ENCODE measurements at places on chromosomes 16 and 17.
A peak's percentile ranks its signal among the peaks of the same experiment; 100 is the strongest.

DNA sequence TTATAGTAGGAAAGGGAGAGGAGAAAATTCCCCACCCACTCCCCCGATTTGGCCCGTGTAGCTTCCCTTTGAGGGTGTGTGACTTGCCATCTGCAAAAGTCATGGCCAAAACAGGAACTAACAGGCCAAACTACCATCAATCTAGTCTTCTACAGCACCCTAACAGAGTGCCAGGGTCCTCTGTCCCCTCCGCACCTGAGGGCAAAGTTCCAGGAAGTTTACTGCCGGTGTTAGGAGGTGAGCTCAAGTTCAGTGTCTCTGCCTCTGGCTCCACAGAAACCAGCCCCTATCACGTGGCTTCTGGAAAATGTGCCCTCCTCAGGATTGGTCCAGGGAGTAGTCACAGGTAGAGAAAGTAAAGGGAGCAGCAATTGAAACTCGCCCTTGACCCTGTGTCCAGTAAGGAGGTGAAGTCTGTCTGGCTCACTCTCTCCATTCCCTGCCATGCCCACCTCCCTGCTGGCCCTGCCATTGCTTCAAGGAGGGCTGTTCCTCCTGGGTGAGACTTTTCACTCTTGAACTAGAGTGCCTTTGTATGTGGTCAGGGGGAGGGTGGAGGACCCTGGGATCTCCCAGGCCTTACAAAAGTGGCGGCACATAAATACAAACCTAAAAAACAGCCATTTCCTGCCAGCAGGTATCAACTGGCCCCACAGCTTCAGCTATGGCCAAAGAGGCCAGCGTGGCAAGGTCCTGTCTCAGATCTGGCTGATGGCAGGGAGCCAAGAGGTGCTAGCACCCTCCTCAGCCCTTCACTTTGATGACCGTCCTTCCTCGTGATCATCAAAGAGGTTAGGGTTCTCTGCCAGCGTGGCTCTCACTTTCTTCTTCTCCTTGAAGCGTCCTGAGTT is 5.3 kb downstream of the PRR15L start:
- no peak for DNase-seq

GRCh38 chr17:70307430-70308225 is 138.3 kb downstream of the KCNJ2 start:
- no peak for DNase-seq

DNA sequence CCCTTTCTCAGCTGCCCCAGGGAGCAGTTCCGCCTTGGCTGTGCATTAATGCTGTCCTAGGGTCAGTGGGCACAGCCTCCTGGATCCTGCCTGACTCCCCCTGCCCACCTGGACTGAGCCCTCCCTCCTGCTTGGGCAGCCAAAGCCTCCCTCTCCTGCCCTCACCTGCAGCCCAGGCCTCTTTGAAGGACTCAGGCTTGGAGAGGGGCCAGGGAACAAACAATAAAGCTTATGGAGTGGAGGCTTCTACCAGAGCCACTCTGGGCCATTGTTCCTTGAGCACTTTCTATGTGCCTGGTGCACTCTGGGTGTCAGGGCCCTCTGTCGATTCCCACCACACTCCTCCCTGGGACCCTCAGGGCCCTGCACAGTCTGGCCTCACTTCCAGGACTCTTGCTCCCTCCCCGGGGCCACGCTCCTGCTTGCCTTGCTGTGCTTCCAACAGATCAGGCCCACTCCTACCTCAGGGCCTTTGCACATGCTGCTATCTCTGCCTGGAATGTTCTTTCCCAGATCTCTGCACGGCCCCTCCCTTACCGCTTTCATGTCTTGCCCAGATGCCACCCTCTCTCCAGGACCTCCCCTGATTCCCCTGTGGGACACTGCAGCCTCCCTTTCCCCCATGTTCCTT is 5.0 kb downstream of the KCNJ12 start:
- DNase-seq, result no peak

DNA sequence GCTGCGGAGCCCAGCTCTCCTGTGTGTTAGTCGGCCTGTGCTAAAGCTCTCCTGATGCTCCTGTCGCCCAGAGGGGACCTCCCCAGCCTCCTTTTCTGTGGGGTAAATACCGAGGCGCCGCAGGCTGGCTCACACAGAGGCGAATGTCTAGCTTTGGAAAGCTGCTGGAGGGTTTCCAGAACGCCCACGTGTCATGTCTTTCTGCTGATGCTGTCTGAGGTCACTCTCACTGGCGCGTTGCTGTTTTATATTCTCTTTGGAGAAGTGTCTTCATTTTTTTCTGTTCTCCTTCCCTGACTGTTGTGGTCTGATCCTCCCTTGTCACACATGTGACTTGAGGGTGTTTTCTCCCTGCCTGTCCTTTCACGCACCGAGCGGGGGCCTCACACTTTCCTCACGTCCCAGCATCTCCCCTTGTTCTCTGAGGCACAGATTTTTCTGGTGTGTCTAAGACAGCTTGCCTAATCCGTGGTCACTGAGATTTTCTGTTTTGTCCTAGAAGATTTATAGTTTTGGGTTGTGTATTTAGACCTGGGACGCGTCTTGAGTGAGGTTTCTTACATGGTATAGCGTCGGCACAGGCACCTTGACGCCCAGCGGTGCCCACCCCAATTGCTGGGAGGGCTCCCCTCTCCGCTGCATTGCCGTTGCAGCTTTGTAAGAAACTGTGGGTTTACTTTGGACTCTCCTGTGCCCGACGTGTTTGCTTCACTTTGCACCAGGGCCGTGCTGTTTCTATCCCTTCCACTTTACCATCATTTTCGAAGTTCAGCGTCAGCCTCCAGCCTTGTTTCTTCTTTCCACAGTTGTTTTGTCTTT is 92.1 kb upstream of the ZNF750 start:
- DNase-seq, result no peak

GRCh38 chr17:17070931-17071330 is 28.7 kb downstream of the MPRIP start:
- no peak for DNase-seq

DNA sequence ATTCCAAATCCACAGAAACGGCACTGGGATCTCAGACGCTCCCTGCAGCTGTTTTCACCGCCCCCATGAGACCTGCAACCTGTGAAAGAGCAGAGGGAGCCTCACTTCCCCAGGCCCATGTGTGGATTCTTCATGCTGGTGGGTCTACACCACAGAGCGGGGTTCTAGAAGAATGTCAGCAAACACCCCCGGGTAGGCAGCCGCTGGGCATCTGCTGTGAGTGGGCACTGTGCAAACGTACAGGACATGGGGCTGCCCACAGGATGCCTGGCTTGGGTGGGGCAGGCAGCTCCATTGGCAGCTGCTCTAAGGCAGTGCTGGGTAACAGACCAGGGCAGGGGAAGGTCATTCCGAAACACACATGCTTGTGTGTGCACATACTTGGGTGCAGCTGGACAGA is 174.9 kb downstream of the RBFOX3 start:
- no peak for DNase-seq

- no peak for DNase-seq
Observed at GRCh38 chr17:17424552-17424951, 52.2 kb upstream of the MED9 start.

- DNase-seq, result no peak
Observed at GRCh38 chr17:8310601-8311123, 621 bp downstream of the ARHGEF15 start.

GRCh38 chr17:74804683-74805082 is 28.5 kb upstream of the NAT9 start:
- DNase-seq, result no peak

DNA sequence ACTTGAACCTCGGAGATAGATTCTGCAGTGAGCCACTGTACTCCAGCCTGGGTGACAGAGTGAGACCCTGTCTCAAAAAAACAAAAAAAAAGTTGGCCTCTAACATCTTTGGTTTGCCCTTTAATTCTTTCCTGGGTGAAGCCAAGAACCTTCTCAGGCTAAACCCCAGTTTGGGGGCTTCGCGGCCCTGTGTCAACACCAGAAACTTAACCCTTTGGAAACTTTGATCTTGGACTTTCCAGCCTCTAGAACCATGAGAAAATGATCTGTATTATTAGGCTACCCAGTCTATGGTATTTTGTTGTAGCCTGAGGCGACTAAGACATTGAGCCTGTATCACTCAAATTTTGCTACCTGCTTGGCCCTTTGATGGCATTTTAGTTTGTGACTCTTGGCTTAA is 86.2 kb downstream of the CDC27 start:
- DNase-seq, result no peak

GRCh38 chr17:6943406-6943805 is 52.4 kb upstream of the ALOX12 start:
- DNase-seq, result no peak

GRCh38 chr16:67562918-67563707 is 787 bp downstream of the CTCF start:
- peak; percentile 48 for DNase-seq

DNA sequence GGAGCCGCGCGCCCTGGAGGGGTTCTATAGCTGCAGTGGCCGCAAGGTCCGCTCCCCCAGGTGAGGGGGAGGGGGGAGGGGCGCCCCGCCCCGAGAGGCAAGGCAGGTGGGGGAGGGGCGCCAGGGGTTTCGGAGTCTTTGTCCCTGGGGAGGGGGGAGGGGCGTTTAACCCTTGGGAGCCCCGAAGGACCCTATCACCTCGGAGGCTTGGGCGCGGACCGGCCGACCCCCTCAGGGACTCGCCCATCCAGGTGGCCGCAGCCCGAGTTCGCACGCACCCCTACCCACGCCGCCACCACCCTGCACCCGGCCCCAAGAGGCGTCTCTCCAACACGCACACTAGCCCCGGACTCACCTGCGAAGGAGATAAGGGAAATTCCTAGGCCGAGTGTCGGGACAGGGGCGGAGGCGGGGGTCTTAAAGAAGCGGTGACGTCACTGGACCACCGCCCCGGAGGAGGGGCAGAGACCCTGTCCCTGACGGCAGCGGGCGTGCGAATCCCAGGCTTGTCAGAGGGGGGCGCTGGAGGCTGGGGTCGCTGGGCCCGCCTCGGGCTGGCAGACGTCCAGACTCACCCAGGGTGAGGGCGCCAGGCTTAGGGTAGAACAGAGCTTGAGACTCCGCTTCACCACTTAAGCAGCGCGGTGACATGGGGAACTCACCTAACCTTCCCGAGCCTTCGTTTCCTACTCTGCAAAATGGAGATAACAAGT is at the start of gene CLDN6:
Gene CLDN6, minus strand, starts transcription at position 390 of the 713 bp plus-strand sequence. CDS start 2,162 bp downstream, outside the sequence.
- no peak for DNase-seq

DNA sequence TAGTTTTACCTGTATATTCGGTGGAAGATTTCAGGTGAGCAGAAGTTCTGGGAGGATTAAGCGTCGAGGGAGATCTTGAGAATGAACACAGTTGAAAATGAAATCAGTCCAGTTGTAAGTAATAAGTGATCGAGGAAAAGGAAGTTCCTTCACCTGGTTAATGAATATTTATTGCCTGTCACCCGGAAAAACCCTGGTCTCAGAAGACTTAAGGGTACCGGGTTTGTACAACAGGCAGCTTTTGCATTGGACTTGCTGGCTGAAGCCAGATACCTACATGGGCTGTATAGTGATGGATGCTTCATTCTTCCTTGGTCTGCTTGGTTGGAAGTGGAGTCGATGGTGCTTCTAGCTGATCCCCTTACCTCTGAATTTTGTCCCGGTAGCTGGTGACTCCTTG is 72.7 kb downstream of the PRKCA start:
- no peak for DNase-seq

GRCh38 chr17:63106050-63106449 is 140.0 kb downstream of the TANC2 start:
- no peak for DNase-seq

DNA sequence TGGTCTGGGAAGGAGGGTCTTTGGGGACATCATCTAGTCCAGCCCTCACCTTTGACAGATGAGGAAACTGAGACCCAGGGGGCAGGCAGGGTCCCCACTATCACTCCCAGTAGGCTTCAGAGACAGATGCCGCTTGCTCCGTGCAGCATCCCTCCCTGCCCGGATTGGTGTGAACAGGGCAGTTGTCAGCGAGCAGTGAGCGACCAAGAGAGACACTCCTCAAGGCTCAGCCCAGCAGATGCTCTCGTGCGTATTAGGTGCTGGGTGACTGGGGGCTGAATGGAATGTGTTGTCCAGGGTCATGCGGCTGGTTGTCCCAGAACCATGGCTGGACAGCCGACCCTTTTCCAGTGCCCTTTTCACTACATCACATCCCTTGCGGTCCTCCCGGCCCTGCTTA is 49.0 kb downstream of the MPRIP start:
- DNase-seq, result no peak

GRCh38 chr16:30769379-30770089 is 7.4 kb downstream of the RNF40 start:
- DNase-seq, result peak; percentile 49

GRCh38 chr17:28371245-28372202 is at the start of gene SARM1:
TSS of gene SARM1 (plus strand) at chr17:28371694. CDS start at chr17:28372033, 339 bp downstream.
- peak; percentile 93 for DNase-seq

Measured in germinal center (tissue), 1 donor.